ENCODE measurements at places on chromosomes 13 and 19.

DNA sequence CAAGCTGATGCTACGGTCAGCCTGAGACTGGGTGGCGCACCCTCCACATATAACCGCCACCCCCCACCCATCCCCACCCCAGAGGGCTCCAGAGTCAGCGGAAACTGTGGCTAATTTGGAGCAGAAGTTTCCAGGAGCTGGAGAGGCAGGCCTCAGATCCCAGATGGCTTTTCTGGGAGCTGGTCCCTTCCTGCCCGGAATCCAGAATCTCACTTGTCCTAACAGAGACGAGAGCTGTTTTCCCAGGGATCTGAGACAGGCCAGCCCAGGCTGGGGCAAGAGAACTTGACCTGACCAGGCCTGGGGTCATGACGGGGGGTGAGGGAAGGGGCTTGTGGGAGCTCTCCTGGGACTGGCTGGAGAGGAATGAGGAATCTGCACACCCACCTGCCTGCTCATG is 6.5 kb downstream of the EPHX3 start:
- no peak for DNase-seq

DNA sequence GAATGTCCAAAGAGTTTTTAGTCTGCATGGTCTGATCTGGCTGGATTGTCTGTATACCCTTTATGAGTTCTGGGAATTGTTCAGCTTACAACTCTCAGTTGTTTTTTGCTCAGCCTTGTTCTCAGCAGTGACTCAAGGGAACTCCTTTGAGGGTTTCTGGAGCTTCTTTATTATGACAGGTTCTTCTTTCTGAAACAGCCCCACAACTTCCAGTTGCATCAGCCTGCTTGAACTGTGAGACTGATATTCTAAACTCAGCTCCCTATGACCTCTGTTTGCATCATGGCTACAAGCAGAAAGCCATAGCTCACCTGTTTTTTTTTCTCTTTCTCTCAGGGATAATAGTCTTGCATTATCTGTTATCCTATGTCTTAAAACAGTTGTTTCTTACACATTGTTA is 85.0 kb downstream of the TDRD3 start:
- no peak for DNase-seq

DNA sequence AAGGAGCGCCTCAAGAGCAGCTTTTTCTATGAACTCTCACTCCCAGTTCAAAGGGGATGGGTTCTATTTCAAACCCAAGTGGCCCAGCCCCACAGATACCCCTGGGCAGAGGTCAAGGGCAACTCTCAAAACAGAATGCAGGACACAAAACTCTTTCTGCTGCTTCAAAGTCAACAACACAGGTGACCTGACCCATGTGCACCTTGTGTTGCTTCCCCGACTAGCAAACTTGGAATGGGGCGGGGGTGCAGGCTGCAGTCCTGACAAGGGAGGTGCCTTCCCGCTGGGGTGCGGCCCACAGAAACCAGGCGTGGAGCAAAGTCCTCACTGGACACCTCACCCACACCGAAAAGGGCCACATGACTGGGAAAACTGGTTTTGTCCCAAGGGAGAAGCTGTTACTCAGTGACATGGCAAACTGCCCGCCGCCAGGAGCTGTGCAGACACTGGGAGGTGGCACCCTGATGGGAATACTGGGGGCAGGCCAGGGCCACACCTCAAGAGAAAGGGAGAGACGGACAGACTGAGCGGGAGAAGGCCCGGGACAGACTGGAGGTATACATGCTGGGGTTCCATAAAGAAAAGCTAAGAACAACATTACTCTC is 17.4 kb downstream of the ZC3H4 start:
- no peak for DNase-seq

DNA sequence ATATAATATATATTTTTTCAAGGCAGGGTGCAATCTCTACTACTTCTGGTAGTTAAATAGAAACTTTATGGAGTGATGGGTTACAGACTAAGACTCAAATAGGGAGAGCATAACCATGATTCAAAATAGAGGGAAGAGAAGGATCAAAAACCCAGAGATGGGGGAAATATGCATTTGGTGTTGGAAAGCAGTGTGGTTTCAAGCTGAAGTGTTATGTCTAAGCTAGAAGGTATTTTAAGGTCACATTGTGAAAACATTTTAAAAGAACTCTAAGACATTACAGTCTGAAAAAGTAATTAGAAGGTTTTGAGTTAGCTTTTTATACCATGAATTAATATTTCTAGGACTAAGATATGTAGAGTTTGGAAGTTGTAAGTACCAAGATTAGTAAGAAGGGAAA is 2741.4 kb downstream of the PCDH9 start:
- no peak for DNase-seq

- DNase-seq: no peak
These were observed 1101.9 kb downstream of the PCDH9 start for GRCh38 chr13:66128201-66128600.

DNA sequence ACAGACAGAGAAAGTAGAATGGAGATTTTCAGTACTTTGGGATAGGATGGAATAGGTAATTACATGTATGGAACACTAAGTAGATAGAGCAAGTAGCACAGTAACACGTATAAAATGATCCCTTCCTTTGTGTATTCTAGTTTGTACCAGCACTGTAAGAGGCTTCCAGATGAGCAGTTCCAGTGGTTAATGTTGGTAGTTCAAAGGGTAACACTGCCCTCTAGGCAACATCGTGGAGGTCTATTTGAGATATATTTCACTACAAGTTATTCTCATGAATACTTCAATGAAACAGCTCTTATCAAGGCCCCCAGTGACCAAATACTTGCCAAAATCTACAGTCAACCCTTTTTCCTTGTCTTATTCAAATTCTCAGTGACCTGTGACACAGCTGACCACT is 13.5 kb upstream of the ZNF563 start:
- DNase-seq: no peak

- no peak for DNase-seq
These were observed 747.7 kb downstream of the PCDH17 start for GRCh38 chr13:58379221-58379620.

GRCh38 chr13:47215736-47216135 is 318.9 kb upstream of the HTR2A start:
- DNase-seq: no peak

DNA sequence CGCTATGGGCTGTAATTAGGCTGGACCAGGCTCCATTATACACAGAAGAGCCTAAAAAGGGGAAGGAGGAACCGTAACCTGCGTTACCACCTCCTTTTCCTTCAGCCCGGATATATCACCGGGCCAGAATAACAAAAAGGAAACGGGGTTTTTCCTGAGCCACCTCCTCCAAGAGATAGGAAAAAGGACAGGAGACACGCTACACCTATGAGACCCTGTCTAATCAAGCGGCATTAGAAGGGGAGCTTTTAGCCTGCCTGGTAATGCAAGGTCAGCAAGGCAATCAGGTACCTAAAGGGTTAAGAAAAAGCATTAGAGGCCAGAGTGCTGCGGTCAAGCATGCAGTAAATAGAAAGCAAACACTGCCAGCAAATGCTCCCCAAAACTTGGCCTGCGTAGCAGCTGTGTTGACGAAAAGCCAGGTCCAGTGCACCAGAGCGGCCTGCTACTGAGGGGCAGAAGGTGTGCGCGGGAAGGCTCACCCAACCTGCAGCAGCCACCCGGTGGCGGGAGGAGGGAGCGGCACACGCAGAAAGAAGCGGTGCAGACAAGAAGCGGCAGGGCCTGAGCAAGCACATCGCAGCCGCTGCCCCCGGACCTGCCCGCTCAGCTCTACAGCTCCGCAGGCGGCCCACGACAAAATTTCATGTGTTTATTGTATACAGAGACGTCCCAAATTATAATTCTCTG is 1466.1 kb downstream of the UQCRFS1 start:
- DNase-seq: no peak

- no peak for DNase-seq
These were observed 39.2 kb downstream of the STK24 start for GRCh38 chr13:98537740-98538139.

DNA sequence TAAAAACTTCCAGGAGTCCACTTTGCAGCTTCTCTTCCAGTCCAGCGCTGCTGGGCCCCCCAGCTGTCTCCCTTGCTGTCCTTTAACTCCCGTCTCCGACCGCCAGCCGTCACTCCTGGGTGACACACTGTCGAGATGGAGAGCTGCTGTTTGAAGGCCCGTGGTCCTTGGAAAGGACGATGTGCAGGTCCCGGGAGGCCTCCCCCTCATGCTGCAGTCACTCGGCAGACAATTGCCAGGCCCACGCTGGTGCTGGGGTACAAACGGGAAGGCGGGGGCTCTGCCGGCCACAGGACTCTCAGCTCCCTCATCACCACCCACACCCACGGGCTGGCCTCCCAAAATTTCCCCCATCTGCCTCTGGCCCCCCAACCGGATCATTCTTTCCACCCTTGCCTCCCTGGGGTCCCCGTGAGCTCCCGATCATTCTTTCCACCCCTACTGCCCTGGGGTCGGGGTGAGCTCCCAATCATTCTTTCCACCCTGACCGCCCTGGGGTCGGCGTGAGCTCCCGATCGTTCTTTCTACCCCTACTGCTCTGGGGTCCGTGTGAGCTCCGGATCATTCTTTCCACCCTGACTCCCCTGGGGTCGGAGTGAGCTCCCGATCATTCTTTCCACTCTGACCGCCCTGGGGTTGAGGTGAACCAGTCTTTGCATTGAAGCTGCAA is 16.0 kb upstream of the ZNF554 start:
- DNase-seq: no peak

- no peak for DNase-seq
These were observed 321.8 kb upstream of the NBEA start for GRCh38 chr13:34620074-34620850.

- DNase-seq: no peak
These were observed 9.2 kb upstream of the DNAJC15 start for GRCh38 chr13:43014162-43014561.

GRCh38 chr19:29881386-29881785 is 60.7 kb upstream of the URI1 start:
- DNase-seq: no peak

GRCh38 chr19:3547767-3548282 is 8.9 kb downstream of the TEKTIP1 start:
- no peak for DNase-seq

DNA sequence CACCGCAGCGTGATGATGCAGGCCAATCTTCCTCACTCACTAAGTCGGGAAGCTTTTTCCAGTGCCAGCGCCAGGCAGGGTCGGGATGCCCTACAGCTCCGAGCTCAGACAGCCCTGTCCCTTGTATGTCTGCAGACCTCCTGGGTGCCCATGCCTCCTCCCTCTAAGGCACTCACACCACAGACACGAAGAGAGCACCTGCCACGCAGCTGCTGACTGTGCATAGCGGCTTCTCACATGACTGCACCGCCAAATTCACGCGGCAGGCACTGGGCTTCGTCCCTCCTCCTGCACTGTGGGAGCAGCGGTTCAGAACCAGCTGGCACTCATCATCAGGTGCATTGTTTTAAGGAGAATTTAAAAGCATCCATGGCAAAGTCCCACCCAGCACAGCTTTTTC is 88.1 kb downstream of the SLC7A1 start:
- no peak for DNase-seq

GRCh38 chr19:52603558-52604207 is 33.6 kb downstream of the ZNF701 start:
- DNase-seq: no peak

DNA sequence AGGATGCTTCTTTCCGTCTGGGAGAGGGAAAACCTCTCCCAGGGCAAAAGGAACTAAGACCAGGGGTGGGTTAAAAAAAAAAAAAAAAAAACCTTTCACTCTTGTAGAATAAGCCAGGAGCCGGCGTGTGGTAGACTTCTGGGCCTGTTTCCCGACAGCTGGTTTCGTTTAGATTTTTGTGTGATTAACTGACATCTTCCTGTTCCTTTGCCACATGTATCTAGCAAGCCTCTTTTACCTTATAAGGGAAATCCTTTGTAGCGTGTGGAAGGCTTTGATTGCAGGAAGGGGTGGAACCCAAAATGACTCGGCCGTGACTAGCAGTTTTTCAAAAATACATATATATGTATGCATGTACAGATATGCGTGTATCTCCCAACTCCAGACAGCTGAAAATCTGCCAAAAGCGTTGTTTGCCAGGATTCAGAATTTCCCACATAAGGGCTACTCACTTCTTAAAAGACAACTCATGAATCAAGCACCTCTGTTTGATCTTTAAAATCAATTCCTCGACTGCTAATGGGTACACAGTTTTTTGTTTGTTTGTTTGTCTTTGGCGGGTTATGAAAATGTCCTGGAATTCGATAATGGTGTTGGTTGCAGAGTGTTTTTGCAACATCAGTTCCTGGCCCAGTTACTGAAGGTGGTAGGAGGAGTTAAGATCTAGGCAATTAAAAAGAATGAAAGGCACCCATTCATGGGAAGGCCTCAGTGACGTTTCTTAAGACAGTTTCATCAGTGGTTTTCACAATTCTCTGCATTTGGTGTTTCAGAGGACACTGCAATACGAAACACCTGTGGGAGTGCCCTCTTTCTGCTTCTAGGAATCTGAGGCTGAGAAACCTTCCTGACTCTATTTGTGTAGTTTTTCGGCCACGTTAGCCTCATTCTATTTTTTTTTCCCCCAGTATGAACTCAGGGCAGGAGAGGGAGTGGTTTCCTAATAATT is 2.7 kb downstream of the TPM4 start:
- peak; percentile 88 for DNase-seq

All from right forelimb (tissue), 1 donor.